ENCODE measurements at places on chromosomes 2 and 18.

GRCh38 chr2:180905461-180905860 is 74.9 kb upstream of the UBE2E3 start:
- DNase-seq: no peak

DNA sequence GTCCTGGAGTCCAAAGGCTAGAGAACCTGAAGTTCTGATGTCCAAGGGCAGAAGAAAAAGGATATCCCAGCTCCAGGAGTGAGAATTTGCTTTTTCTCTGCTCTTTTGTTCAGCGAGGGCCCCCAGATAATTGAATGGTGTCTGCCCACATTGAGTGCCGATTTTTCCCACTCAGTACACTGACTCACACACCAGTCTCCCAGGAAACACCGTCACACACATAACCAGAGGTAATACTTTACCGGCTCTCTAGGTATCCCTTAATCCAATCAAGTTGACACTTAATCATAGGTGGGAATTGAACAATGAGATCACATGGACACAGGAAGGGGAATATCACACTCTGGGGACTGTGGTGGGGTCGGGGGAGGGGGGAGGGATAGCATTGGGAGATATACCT is 161.5 kb downstream of the WDR7 start:
- no peak for DNase-seq

DNA sequence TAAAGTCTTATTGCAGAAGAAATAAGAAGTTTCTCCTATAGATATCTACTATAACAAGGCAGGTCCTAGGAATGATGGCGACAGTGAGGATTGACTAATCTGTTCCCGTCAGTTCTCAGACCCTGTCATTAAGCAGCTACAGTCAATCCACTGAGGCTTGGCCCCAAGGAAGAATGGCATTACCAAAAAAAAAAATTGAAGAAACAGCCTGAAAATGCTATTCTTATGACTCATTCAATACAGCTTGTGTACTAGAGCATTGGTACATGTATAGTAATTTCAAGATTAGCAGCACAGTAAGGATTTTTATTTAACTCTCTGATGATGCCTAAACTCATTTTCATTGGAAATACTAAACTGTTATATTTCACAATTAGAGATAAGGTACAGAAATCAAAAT is 1096.1 kb upstream of the NXPH2 start:
- DNase-seq: no peak

DNA sequence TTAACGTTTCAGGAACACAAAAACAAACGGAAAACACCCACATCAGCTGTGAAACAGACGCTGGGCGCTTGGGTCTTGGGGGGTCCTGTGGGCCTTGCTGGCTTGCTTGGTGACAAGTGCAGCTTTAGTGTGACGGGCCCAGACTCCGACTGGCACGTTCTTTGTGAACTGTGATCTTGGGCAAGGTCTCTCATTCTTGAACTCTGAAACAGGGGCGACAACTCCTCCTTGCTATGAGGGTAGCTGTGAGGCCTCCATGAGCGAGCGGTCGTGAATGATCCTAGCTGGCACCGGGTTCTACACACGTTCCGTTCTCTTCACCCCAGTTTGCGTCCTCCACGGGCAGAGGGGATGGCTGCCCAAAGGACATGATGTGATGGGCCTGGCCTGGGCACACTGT is 8.7 kb upstream of the COLEC11 start:
- no peak for DNase-seq

- DNase-seq: no peak
These were observed 5.0 kb downstream of the HRH4 start for GRCh38 chr18:24465486-24465885.

Measured in RWPE2 (cell line).